ENCODE measurements at places on chromosomes 16 and 17.

DNA sequence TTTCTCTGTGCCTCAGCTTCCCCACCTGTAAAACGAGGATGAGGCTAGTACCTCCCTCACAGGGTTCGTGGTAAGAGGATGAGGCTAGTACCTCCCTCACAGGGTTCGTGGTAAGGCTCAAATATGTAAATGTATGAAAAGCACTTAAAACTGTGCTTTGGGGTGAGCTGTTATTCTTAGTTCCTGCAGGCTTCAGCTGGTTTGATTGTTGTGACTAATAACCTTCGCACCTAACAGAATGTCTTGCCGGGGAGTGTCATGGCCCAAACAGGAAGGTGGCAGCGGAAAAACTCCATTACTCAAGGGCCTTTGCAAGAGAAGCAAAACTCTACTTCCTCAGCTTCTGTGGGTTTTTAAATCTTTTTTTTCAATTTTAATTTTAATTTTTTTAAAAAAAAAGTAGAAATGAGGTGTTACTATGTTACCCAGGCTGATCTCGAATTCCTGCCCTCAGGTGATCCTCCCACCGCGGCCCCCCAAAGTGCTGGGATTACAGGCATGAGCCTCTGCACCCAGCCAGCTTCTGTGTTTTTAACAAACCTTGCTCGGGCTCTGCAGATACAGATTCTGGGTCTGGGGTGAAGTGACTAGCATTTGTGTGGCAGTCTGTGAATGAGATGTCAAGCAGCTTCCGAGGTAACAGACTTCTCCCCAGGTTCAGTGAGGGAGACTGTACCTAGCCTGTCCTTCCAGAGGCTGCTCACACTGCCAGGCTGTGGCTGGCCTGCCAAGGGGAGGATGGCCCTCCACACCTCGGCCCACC, 103.0 kb downstream of the RAB11FIP4 start:
- DNase-seq = no peak

DNA sequence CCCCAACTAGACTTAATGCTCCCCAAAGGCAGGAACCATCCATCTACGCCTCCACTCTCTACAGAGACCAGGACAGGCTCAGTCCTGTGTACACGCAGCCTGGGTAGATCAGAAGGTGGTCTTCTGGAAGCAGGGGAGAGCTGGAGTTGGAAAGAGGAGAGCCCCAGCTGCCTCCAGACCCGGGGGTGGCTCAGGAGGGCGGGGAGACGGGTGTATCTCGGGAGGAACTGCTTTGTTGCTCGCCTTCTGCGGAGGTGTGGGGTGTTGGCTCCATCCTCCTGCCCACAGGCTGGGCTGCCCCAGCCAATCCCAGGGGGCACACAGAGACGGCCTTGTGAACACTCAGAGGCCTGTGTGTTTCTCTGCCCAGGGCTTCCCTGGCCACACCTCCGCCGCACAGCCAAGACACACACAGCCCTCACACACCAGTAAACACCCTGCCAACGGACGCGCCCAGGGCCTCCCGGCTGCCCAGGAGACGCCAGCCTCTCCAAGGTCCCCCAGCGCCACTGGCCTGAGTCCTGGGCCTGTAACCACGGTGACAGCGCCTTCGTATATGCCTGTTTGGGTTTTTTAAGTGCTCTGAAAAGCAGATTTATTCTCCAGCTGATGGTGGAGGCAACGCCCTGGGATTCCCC, 143.4 kb upstream of the CDC42EP4 start:
- DNase-seq = no peak

- no peak for DNase-seq
Observed at GRCh38 chr17:10018461-10018891, 113.4 kb upstream of the RCVRN start.

DNA sequence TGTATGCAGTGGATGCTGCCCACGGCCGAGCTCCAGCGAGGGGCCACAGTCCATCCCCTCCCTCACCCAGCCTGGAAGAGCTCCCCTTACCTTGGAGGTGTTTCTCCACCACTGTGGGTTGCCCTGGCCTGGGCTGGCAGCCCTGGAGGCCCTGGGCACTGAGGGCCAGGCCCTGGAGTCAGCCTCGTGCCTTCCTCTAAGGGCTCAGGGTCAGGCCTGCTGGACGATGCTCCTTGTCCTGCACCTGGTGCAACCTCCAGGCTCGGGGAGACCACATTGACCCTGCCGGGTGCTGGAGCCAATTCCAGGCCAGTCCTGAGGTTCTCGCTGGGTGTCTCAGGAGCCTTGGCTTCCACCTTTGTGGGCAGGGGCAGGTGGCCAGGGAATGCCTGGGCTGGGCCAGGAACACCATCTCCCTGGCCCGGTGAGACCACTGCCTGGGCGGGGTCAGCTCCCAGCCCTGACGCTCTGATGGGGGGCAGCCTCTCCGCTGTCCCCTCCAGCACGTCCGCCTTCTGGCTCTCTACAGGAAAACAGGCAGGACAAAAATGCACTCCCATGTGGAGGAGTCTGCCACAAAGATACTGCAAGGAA, 10.4 kb downstream of the MYLK3 start:
- DNase-seq = no peak

DNA sequence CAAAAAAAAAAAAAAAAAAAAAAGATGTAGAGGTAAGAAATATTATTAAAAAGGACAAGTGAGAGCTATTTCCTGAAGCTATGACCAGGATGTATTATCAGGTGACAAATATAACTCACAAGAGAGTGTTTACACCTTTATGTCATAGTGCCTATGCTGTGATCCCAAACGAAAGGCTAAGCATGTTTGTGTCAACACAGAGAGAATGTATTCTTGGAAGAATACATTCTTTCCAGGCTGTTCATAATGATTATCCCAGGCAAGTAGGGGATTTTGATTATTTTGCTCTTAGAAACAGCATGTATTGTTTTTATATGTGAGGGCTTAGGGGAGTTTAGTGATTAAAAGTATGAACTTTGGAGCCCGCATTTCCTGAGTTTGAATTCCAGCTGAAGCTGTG, 175.0 kb downstream of the SPECC1 start:
- no peak for DNase-seq

DNA sequence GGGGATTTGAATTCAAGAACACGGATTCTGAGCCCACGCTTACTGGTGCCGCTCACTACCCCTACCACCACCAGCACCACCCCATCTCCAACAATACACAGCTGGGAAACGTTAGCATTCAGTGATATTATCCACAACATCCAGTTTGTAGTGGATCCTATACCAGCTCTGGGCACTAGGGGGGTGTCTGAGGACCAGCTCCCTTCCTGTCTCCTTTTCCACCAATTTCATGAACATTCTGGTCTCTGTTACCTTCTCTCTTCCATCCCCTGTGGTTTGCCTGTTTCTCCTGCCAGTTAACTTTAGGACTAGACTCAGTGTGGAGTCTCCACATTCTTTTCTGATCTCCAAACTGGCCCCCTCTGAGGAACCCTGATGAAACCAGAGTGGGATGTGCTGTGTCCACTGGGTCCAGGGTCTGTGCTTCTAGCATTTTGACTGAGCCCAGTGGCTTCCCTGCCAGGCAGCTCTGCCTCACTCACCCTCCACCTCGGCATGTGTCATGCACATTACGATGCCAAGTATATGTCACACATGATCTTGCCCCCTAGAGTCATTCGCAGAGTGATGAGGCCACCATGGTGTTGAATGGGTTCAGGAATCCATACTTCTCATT, 187.0 kb upstream of the CDH13 start:
- no peak for DNase-seq

DNA sequence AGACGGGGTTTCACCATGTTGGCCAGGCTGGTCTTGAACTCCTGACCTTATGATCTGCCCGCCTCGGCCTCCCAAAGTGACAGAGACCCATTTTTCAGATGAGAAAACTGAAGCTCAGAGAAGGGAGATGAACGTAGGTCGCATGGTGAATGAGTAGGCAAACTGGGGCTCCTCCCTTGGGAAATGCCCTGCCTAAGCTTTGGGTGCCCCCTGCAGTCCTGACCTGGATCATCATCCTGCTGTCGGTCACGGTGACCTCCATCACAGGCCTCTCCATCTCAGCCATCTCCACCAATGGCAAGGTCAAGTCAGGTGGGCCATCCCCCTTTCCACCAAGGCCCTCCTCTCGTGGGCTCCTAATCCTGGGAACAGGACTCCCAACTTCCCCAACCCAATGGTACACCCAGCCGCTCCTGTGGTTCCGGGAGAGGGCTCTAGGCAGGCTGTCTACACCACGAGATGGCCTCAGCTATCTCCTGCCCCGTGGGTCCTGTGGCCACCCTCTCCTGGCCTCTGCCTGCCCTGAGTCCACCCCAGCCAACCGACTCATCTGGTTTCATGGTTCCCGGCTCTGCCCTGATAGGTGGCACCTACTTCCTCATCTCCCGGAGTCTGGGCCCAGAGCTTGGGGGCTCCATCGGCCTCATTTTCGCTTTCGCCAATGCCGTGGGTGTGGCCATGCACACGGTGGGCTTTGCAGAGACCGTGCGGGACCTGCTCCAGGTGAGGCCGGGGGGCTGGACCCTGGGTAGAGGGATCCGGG, 4.7 kb downstream of the SLC12A3 start:
- DNase-seq = no peak
